ENCODE measurements at places on chromosomes 5 and 9.
A peak's percentile ranks its signal among the peaks of the same experiment; 100 is the strongest.

- peak; percentile 31 for DNase-seq
These were observed 89.5 kb downstream of the ESM1 start for GRCh38 chr5:54895816-54896341.

GRCh38 chr5:167840527-167841130, 450.8 kb upstream of the WWC1 start:
- no peak for DNase-seq

- DNase-seq: no peak
These were observed 360.6 kb downstream of the ARRDC3 start for GRCh38 chr5:91022518-91022917.

- DNase-seq: no peak
These were observed 3.2 kb downstream of the TERT start for GRCh38 chr5:1291611-1292080.

DNA sequence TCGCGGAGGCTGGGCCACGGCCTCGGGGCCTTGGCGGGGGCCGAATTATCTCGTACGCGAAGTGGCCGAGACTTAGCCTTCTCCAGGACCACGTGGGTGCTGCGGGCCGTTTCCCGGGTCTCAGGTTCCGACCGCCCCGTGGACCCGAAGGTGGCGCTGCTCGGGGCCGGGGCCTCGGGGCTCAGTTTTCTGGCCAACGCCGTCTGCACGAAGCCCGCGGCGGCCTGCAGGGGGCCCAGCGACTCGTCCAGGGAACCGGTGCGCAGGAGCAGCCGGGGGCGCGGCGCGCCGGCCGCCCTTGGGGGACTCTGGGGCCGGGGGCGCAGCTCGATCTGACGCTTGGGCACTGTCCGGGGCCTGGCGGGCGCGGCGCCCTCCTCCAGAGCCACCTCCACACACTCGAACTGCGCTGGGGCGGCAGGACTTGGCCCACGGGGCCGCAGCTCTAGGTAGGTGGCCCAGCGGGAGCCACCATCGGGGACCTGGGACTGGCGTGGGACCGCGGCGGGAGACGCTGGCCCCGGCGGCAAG, 716 bp downstream of the PROB1 start:
- DNase-seq: no peak
